NCI-H2081 (cell line): ENCODE measurements at places on chromosomes 5 and 9.

GRCh38 chr5:149201121-149201637, 59.9 kb downstream of the ABLIM3 start:
- no peak for DNase-seq

DNA sequence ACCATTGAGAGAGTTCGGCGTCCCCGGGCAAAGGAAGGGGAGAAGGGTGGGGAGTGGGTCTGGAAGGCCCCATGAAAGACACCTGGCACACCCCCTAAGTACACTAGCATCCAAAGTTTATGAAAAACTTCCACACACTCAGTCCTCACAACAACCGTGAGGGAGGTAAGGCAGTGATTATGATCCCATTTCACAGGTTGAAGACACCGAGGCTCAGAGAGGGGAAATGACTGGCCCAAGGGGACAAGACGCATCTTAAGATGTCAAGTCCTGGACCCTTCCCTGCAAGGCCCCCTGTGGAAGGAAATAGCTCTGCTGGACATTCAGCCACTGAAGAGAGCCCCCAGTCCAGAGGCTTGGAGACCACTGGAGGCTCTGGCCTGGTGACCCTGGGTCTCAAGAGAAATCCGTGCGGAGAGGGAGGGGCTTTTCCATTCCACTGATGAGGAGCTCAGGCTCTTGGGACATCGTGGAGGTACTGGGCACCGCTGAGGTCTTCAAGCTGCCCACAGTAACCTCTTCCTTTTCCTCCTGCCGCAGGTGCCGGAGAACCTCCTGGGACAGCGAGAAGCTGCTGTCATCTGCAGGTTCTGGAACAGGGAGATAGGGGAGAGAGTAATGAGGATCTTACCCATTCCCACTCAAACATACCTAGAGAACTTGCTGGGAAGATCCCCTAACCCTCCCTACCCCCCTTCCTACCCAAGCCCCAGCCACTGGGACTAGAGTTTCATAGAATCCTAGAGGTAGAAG, 5.2 kb downstream of the SMIM33 start:
- DNase-seq: no peak

DNA sequence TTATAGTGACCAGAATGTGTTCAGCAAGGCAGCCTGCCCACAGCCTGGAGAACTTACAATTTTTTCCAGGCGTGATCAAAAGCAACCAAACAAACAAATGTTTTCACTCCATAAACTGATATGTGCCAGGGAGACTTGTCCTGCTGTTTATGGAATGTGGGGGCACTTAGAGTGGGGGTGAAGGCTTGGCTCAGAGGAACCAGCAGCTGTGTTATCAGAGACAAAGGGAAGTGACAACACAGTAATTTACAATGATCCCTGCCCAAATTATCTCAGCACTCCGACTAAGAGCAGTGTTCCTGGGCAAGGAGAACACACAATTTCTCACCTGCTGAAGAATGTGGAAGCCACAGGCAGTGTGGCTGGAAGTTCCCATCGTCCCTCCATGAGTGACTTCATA, 429.1 kb upstream of the IRX4 start:
- DNase-seq: no peak

GRCh38 chr9:89194421-89195130, 16.0 kb upstream of the SHC3 start:
- no peak for DNase-seq

GRCh38 chr5:82406205-82406773, 128.1 kb upstream of the RPS23 start:
- no peak for DNase-seq
